Stimulated activated CD4-positive, alpha-beta T cell treated with anti-CD3 and anti-CD28 coated beads, Interleukin-2, amount 100 ng/mL, for 24 hours (primary cell): ENCODE measurements at places on chromosomes 4 and X.

DNA sequence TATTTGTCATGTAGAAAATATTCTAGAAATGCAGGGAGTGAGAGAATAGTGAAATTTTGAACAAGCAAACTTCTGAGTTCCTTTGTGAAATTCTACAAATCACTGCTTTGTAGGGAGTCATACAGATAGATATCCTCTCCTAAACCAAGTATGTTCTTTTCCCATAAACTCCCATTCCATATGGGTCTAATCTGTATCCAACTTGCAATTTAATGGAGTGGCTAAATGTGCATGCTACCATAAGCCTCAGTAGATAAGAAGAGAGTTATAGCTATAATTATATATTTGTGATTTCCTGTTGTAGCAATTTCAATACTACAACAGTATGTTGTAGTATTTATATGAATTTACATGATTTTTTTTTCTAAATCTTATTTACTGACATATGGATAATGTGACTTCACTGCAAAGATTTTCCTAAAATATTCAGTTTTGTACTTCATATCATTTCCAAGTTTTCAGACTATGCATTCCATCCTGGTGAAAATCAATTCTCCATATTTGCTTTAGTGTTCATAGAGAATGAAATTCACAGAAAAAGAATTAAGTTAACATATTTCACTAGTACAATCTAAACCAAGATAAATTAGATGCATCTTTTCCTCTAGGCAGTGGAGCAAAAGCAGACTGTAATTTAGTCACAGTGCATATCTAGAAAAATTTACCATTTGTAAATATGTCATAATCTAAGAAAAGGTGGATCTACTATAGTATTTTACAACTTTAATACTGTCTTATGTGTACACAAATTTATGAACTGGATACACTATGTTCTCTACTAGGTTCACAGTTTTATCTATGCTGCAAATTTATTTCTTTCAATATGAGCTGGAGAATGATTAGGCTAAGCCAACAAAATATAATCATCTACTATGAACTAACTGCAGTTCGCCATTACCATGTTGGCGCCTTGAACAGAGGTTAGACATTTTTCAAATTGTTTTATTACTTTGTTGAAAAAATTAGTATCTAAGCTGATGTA lies 372.9 kb upstream of the NDST3 start:
- DNase-seq, result no peak

DNA sequence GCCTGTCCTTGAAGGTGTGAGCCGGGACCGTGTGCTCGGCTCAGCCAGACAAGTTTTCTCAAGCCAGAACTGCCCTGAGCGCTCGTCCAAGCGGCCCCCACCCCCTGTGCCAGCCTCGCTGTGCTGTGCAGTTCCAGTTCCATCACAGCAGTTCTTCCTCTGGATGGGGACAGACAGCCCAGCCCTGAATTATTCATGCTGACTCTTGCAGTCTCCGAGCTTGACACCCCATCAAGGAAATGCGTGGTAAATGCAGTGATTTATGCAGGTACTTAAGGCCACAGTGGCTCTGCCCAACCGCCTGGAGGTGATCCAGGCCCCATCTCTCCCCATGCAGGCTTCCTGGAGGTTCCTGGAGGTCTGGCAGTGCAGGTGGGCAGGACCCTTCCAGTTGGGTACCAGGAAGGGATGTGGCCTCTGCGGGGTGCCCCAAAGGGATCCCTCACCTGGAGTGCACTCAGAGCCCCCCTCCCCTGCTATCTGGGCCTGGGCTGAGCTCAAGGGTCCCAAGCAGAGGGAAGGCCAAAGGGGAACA lies 44.8 kb upstream of the HMX1 start:
- no peak for DNase-seq

GRCh38 chr4:123399627-123400358 lies 3.2 kb downstream of the SPRY1 start:
- DNase-seq, result no peak

DNA sequence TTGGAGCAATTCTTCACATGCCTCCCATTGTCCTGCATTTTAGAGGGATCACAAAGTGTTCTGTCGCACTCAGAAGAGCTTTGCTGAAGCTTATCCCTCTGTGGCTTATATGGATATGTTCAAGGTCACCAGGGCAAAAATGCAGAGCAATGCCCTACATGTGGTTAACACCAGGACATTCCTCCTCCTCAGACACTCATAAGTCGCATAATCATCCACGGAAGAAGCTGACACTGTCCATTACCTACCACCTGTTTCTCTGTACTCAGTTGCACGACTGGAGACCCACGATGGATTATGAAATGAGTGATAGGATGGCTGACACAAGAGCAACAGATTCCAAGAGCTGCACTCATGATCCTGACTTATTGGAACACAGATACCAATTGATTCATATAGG lies 68.7 kb upstream of the PRDX4 start:
- DNase-seq, result no peak

DNA sequence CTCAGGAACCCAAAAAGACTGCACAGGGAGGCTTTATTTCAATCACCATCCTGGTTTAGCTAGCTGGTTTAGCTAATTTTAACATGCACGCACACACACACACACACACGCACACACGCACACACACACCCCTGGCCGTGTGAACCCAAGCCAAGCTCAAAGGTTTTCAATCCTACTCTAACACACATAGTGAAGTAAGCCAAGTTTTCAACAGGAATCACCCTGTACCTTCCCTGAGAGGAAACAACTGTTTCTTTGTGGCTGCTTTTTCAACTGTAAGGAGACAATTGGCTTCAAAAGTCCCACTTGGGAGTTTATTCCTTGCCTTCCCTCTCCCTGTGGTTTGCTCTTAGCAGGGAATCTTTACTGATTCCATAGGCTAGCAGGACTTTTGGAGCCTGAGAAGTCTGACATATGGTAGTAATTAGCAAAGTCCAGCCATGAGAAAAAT lies 98.9 kb upstream of the BMP3 start:
- DNase-seq, result no peak
